ENCODE measurements at places on chromosomes 2 and 18.

DNA sequence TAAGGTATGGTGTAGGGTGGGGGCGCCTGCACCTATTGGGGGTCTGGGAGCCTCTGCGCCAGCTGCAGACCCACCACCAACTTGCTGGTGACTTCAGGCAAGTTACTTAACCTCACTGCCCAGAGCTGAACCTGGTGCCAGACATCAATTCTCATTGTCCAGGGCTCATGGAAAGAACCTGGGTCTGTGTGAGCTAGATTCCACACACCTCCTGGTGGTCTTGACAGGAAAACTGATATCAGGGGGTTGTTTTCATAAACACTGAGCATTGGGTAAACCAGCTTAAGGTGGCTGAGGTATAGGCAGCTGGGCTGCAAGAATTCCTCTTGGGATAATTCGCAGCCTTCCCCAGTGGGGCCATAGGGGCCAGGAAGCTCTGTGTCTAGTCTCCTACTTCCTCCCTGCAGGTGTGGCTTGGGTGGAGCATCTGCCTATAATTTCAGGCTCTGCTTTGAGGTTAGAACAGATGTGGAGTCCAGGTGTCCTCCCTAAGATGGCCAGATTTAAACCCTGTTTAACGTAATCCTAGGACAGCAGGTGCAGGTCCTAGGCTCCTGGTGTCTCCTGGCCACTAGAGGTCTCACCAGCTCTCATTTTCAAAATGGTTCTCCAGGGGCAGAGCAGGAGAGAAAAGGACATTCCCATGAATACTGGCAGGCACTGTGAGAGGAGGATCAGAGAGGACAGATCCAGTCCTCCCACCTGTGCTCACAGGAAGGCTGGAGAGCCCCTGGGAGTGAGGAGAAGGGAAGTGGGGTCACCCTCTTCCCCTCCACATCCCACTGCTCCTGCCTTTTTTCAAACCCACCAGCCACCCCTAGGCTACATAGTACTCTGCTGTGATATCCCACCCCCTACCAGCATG, 100.4 kb upstream of the SMAD2 start:
- DNase-seq = peak; percentile 46

DNA sequence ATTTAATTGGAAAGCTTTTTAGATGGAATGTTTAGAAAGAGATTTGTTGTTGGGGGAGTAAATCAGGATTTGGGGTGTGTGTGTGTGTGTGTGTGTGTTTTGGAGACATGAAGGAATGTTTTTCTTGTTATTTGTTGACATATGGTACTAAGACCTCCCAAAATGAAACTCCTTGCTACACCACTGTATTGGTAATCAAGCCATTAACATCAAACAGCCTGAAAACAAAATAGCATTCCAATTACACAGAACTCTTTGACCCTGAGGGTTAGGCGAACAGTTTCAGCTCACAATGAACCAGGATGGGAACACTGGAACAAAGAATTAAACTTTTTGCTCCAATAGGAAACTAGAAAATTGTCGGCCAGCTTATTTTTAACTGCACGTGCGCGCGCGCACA, 41.7 kb upstream of the DARS1 start:
- no peak for DNase-seq

GRCh38 chr2:212745359-212745758, 206.8 kb upstream of the ERBB4 start:
- DNase-seq = no peak

DNA sequence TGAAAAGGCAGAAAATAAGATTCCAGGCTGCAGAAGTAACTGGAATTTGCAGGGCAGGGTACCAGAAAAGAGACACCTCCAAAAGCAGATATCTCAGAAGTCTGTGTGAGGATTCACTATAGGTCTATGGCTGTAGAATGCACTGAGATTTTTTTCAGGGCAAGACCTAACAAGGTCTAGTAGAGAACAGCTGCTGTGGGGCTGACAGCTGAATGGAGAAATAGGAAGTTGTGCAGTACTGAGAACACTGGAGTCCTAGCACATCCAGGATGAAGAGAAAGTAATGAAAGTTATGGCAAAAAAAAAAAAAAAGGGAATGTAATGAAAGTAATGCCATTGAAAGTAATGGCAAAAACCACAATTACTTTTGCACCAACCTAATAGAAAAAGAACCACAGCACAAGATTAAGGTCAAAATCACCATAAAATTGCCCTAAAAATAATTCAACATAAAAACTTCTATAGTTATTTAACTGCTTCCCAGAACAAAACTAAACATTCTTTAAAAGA, 57.3 kb downstream of the CPO start:
- DNase-seq = no peak

DNA sequence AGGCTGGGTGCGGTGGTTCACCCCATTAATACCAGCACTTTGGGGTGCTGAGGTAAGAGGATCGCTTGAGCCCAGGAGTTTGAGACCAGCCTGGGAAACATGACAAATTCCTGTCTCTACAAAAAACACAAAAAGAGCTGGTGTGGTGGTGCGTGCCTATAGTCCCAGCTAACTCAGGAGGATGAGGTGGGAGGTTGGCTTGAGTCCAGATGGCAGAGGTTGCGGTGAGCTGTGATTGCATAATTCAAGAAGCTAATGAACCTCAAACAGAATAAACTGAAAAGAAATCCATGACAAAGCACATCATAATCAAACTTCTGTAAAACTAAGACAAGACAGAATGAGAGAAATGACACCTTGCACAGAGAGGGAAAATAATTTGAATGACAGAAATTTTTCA, 54.8 kb downstream of the SEMA4F start:
- no peak for DNase-seq

- DNase-seq = no peak
Measured at GRCh38 chr2:139369423-139370409, 589.5 kb upstream of the NXPH2 start.

DNA sequence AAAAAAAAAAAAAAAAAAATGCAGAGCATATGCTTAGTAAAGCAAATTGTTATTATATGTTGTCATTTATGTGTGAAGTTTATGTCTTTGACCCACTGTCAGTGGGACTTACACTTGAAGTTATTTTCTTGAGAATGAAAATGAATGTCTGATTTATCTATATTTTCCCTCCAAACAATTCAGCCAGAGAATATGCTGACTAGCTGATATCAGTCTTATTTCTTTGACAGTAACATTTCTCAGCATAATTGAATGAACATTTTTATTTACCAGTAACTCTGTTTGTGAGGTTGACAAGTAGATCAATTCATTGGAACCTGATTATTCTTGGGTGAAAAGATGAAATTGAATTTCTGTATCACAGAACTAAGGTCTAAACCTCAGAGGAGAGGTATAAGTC, 40.0 kb upstream of the VPS54 start:
- no peak for DNase-seq

DNA sequence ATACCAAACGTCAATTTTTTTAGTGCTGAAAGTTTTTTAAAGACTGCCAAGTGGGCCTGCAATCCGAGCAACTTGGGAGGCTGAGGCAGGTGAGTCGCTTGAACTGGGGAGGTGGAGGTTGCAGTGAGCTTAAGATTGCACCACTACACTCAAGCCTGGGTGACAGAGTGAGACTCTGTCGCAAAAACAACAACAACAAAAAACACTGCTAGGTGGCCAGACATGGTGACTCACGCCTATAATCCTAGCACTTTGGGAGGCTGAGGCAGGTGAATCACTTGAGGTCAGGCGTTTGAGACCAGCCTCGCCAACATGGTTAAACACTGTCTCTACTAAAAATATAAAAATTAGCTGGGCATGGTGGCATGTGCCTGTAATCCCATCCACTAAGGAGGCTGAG, 202.8 kb upstream of the COPS8 start:
- no peak for DNase-seq
